ENCODE measurements at places on chromosomes 1 and 21.

GRCh38 chr21:42974832-42975820 is 764 bp downstream of the PKNOX1 start:
- peak; percentile 77 for DNase-seq

GRCh38 chr1:185393205-185393604 is 76.2 kb upstream of the IVNS1ABP start:
- DNase-seq, result no peak

- no peak for DNase-seq
These were observed 8.4 kb downstream of the ZBTB21 start for GRCh38 chr21:42001781-42002180.

GRCh38 chr1:90850898-90851710 is 134.0 kb upstream of the BARHL2 start:
- peak; percentile 81 for DNase-seq

DNA sequence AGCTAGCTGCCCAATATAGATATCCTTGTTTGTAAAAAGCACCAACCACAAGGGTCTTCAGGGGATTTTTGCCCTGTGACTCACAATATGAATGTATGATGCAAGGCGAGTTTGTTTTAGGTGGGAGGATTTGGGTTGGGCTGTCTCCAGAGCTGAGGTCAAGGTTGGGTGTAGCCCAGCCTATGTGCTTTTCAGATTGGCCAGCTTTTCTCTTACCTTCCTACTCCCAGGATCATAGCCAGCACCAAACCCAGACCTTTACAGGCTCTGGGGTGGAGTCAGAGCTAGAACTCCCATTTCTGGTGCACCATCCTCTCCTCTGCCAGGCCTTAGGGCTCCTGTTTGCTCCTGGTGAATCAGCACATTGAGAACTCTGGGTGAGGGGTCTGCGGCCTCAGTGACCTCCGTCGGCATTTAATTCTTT is 55.6 kb upstream of the GCLM start:
- DNase-seq, result no peak

DNA sequence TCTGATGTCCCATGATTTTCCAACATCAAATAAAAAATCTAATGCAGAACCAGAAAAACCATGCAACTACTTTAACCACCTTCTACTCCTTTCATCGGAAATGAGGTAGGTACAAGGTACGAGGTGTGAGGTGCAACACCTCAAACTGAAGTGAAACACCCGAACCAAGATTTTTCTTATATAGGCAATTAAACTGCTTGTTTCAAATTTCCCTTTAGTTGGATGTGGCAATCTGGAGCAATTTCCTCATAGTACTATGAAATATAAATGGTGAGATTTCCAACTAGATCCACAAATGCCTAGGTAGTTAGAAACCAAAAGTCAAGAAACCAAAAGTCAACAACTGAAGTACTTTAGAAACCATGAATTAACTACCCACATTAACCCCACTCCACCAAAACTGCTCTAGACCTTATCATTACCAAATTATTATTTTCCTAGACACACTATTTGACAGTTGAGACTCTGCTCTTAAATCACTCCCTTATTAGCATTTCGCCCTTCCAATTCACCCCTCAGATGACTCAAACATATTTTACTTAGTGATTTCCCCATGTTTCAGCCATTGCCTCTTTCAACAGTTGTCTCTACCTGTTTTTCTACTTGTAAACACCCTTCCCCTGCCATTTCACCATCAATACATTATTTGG is 37.8 kb downstream of the FUBP1 start:
- DNase-seq, result no peak

DNA sequence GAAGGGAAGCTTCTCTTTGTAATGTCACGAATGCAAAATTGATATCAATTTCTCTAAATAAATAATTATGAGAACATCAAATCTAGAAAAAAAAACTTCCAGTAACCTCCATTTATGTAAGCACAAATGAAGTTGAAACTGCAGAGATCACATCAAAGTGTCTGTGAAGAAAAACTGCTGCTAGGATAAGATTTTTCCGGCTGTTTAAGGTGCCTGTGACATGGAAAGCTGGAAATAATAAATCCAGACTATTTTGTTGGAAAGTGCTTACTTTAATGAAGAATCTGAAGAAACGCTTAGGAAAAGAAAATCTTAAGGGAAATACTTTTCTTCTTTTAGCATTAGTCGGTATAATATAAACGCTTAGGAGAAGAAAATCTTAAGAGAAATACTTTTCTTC is 57.0 kb downstream of the CHRM3 start:
- no peak for DNase-seq

All from NCI-H1092 (cell line).